Chondrocyte (in vitro differentiated cells): ENCODE measurements at places on chromosomes 6 and 20.
A peak's percentile ranks its signal among the peaks of the same experiment; 100 is the strongest.

DNA sequence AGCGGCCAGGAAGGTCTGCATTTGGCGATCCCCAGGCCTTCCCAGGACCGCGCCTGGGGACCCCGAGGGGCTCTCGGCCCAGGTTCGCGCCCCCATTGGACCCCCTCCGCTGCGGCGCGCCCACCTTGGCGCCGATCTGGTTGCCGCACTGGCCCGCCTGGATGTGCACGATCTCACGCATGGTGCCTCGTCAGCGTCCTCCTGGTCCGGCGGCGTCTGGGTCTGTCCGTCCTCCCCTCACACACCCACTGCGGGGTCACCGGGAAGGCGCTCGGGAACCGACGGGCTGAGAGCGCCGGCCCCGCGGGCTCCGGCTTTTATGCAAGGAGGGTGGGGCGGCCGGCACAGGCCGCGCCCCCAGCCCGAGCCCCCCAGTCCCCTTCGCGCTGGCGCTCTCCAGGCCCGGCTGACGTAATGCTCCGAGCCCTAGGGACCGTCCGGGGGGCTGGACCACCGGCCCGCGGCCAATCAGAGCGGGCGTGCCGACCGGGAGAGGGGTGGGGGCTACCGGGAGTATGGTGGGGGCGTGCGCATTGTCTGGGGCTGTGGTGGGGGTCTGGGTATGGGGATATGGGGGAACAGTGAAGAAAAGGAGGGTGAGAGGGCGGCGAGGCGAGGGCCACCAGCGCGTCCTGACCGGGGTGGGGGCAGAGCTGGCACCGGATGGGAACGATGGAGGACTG lies at the start of gene TUBB2B:
Gene TUBB2B (minus strand): TSS at position 291 of the 683 bp plus-strand sequence. CDS start 110 bp downstream, at position 181.
- H3K4me3 ChIP-seq = peak within 1 kb of the TSS; percentile 95
- peaks cover 10% of the 10 kb centered on the region for H3K36me3 ChIP-seq
- H3K27ac ChIP-seq = peak within 1 kb of the TSS; percentile 87
- H3K4me1 ChIP-seq = peaks cover 66% of the 10 kb centered on the region
- DNase-seq = no peak
- H3K27me3 ChIP-seq = no peaks in the 10 kb centered on the region

- peak overlapping the region; percentile 93 for H3K27ac ChIP-seq
- DNase-seq = no peak
- no peaks in the 10 kb centered on the region for H3K27me3 ChIP-seq
- H3K4me1 ChIP-seq = peaks cover 32% of the 10 kb centered on the region
- peak overlapping the region; percentile 79 for H3K4me3 ChIP-seq
Measured at GRCh38 chr20:3819411-3820047, 818 bp upstream of the AP5S1 start.

GRCh38 chr6:146041282-146041681 lies 12.4 kb downstream of the GRM1 start:
- no peak overlapping the region for H3K27ac ChIP-seq
- H3K4me3 ChIP-seq = no peak overlapping the region
- no peaks in the 10 kb centered on the region for H3K4me1 ChIP-seq
- H3K36me3 ChIP-seq = peaks cover 2% of the 10 kb centered on the region
- no peak for DNase-seq

- H3K36me3 ChIP-seq = no peaks in the 10 kb centered on the region
- H3K27ac ChIP-seq = no peak overlapping the region
- H3K4me3 ChIP-seq = no peak overlapping the region
- no peak for DNase-seq
Measured at GRCh38 chr6:149752600-149753373, 3.2 kb downstream of the PCMT1 start.

DNA sequence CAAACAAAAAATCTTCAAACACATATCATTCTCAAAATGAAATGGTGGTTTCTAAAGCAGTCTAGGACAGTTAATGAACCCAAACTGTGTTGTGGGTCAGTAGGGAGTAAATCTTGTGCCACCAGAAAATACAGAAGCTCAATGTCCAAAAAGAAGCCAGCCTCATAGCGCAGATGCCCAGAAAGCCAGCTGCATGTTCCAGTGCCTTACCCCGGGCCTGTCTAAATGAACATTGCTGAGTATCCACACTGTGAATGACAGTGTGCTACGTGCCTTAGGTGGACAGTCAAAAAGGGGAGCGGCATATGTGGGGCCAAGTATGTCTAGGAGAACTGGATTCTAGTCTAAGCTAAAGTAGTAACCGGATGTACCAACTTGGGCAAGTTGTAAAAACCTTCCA lies 10.9 kb downstream of the FYN start:
- H3K4me1 ChIP-seq = peaks cover 21% of the 10 kb centered on the region
- H3K27me3 ChIP-seq = no peaks in the 10 kb centered on the region
- H3K36me3 ChIP-seq = no peaks in the 10 kb centered on the region
- H3K27ac ChIP-seq = no peak overlapping the region
- no peak for DNase-seq

- no peak overlapping the region for H3K4me3 ChIP-seq
- no peak for DNase-seq
- no peaks in the 10 kb centered on the region for H3K36me3 ChIP-seq
- no peaks in the 10 kb centered on the region for H3K27me3 ChIP-seq
- H3K27ac ChIP-seq = peak overlapping the region; percentile 72
Measured at GRCh38 chr6:116389357-116389756, 18.6 kb downstream of the DSE start.

DNA sequence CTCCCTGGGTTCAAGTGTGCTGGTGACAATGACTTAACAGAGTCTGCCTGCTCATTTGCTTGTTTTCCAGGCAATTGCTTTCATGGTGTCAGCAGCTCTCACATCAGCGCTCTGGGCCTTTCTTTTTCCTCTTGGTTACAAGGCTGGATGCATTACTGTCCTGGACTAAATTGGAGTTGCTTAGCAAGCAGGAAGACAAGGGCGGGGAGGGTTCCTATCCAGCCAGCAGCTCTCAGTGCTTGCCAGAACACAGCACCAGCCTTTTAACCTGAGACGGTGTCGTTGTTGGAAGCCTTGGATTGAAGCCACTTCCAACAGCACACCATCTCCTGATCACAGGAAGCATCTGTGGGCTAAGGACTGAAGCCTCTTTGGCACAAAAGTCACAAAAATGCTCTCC lies 606.9 kb downstream of the CDH26 start:
- H3K36me3 ChIP-seq = no peaks in the 10 kb centered on the region
- no peak for DNase-seq
- no peak overlapping the region for H3K27ac ChIP-seq

DNA sequence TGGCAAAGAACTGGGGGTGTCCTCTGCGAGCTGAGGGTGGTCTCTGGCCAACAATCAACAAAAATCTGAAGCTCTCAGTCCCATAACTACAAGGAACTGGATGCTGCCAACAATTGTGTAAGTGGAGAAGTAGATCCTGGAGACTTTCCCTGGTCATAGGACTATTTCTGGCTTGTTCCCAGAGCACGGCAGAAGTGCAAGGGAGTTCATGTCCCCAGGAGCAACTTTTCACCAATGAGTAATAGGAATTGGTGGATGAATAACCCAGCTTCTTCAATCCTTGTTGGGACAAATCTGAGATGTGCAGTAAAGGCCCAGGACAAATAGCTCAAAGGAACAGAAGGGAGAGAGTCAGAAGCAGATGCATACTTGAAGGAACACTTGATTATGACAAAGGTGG lies 95.5 kb downstream of the QRSL1 start:
- H3K27ac ChIP-seq = no peak overlapping the region
- no peak overlapping the region for H3K4me3 ChIP-seq
- DNase-seq = no peak
- peaks cover 5% of the 10 kb centered on the region for H3K27me3 ChIP-seq
- peaks cover 8% of the 10 kb centered on the region for H3K4me1 ChIP-seq

- no peak for DNase-seq
- H3K4me1 ChIP-seq = peaks cover 35% of the 10 kb centered on the region
- peak overlapping the region; percentile 89 for H3K4me3 ChIP-seq
- peaks cover 3% of the 10 kb centered on the region for H3K36me3 ChIP-seq
- no peaks in the 10 kb centered on the region for H3K27me3 ChIP-seq
Measured at GRCh38 chr6:26473758-26474438, 16.1 kb downstream of the BTN2A1 start.

- no peak overlapping the region for H3K4me3 ChIP-seq
- peaks cover 5% of the 10 kb centered on the region for H3K36me3 ChIP-seq
- no peak for DNase-seq
- H3K27me3 ChIP-seq = no peaks in the 10 kb centered on the region
- peaks cover 24% of the 10 kb centered on the region for H3K4me1 ChIP-seq
Measured at GRCh38 chr6:42973926-42974325, 5.1 kb downstream of the PEX6 start.

- H3K27ac ChIP-seq = peak overlapping the region; percentile 49
- H3K36me3 ChIP-seq = peaks cover 3% of the 10 kb centered on the region
- no peak for DNase-seq
- H3K27me3 ChIP-seq = no peaks in the 10 kb centered on the region
- peaks cover 35% of the 10 kb centered on the region for H3K4me1 ChIP-seq
Measured at GRCh38 chr6:161407115-161407514, 133.3 kb upstream of the AGPAT4 start.

- peaks cover 14% of the 10 kb centered on the region for H3K36me3 ChIP-seq
- no peak overlapping the region for H3K4me3 ChIP-seq
- H3K4me1 ChIP-seq = peaks cover 2% of the 10 kb centered on the region
- no peak overlapping the region for H3K27ac ChIP-seq
- no peak for DNase-seq
Measured at GRCh38 chr6:44935693-44936300, 392.3 kb upstream of the RUNX2 start.

DNA sequence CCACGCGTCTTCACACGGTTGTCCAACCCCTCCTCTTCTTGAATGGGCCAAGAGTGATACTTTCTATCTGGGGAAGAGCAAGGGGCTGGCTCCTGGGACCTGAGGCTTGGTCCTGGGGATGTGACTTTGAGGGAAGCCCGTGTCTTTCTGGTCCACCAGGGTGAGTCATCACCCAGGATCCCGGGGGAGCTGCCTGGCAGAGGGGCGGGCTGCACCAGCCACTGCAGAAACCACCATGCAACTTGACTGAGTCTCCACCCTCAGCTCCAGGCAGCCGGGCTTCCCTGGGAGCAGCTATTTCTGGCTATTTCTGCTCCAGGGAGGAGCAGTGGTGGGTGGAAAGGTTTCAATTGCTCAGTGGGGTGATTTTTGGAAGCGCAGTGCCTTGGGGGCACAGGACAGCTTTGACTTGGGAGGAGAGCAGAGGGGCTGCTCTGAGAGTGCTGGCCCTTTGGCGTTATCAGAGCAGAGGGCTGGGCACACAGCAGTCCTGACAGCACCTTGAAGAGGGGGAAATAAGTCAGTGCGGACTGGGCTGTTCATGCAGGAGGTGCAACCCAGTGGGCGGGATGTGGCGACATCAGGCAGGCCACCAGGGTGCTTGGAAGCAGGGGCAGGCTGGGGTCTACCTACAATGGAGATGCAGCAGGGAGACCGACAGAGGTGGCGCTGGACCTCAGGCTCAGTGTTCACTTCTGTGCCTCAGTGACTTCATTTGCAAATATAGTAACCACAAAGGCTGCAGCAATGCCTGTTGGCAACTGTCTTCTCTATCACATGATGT lies 45.1 kb upstream of the FAM83D start:
- no peak overlapping the region for H3K4me3 ChIP-seq
- no peak overlapping the region for H3K27ac ChIP-seq
- H3K27me3 ChIP-seq = peaks cover 45% of the 10 kb centered on the region
- peaks cover 3% of the 10 kb centered on the region for H3K4me1 ChIP-seq
- DNase-seq = peak; percentile 75

DNA sequence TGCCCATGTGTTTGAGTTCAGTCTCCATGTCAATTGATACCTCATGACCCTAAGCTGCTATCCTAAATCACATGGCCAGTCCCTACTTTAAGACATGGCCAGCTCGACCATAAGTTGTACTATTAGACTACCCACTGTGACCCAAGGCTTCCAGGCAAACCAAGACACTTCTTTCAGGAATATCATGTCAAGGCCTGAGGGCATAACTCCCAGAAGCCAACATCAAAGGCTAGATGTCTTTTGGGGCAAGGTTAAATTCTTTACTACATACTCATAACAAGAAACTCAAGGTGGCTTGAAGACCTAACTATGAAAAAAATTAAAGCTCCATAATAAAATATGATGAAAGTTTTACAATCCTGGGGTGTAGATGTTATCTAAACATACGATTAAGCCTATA lies 228.3 kb upstream of the PRND start:
- H3K27ac ChIP-seq = no peak overlapping the region
- peaks cover 4% of the 10 kb centered on the region for H3K27me3 ChIP-seq
- no peak overlapping the region for H3K4me3 ChIP-seq
- peaks cover 7% of the 10 kb centered on the region for H3K4me1 ChIP-seq

- no peak for DNase-seq
- H3K4me1 ChIP-seq = peaks cover 21% of the 10 kb centered on the region
- H3K36me3 ChIP-seq = no peaks in the 10 kb centered on the region
- no peak overlapping the region for H3K4me3 ChIP-seq
- peak overlapping the region; percentile 70 for H3K27ac ChIP-seq
- H3K27me3 ChIP-seq = no peaks in the 10 kb centered on the region
Measured at GRCh38 chr20:15642676-15643075, 930.6 kb downstream of the KIF16B start.

DNA sequence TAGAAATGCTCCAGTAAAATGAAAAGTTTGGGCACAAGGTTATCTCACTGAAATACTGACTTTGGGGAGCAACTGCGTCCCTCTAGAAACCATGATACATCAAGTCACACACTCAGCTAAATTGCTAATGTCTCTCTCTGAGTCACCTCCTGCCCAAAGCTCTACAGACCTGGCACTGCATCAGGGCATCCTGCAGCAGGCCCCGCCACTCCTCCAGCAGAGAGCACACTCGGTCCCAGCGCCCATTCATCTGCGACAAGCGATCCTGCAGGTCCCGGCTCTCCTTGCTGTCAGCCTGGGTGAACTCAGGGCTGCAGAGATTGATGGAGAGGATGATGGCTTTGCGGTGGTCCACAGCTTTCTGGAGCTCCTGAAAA lies 329.0 kb downstream of the ESR1 start:
- no peak overlapping the region for H3K4me3 ChIP-seq
- H3K27me3 ChIP-seq = no peaks in the 10 kb centered on the region
- H3K36me3 ChIP-seq = peaks cover 51% of the 10 kb centered on the region
- no peak overlapping the region for H3K27ac ChIP-seq
- no peaks in the 10 kb centered on the region for H3K4me1 ChIP-seq
- no peak for DNase-seq

GRCh38 chr6:122832459-122832858 lies 43.4 kb downstream of the SMPDL3A start:
- no peak for DNase-seq
- H3K27me3 ChIP-seq = peaks cover 17% of the 10 kb centered on the region
- no peak overlapping the region for H3K27ac ChIP-seq
- H3K4me3 ChIP-seq = no peak overlapping the region
- peaks cover 4% of the 10 kb centered on the region for H3K4me1 ChIP-seq
- no peaks in the 10 kb centered on the region for H3K36me3 ChIP-seq
